ENCODE measurements at places on chromosomes 7 and 10. TPM values are rescaled to one million over a fixed set of nuclear protein-coding genes. Genes with fewer than 3 reads are reported as not detected.

AQP1 gene
- total RNA-seq: 32.5 TPM

SHOC2 gene
- total RNA-seq: 24.1 TPM

DNA sequence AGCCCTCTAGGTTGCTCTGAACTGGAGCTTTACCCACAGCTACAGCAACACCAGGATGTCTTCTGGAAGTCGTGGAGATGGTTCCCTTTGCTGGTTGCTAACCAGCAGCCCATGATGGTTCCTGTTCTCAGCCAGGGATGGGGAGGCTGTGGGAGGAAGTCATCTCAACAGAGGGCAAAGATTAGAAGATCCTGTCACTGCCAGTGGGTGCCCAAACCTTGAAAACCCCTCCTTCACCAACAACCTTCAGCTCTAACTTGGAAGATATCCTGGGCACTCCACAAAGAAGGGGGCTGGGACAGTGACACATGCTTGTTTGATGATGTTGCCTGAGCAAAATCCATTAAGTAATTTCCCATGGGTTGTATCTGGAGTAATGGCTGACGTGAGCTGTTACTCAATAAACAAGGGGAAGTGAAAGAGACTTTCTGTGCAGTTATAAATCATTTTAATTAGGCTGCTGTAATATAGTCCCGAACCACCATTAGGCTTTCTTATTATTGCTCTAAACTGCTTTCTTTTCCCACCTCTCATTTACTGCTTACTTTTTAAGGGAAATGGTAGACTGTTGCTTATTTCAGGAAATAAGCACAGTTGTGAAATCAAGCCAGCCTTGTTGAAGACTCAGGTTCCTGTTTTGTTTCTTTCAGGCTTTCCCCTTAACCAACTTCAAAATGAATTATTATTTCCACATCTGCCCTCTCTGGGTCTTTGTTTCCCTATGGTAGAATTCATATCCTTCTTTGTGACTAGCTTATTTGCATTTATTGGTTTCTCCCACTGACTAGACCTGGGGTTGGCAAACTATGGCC lies 124.8 kb downstream of the PPP1R17 start:
- H3K4me1 ChIP-seq: no peaks in the 10 kb centered on the region
- H3K27ac ChIP-seq: peak overlapping the region; percentile 49
- H3K4me3 ChIP-seq: no peak overlapping the region
- DNase-seq: peak; percentile 15

- no peak overlapping the region for H3K4me3 ChIP-seq
- peaks cover 5% of the 10 kb centered on the region for H3K27me3 ChIP-seq
- H3K36me3 ChIP-seq: peaks cover 13% of the 10 kb centered on the region
- no peak for DNase-seq
- peaks cover 14% of the 10 kb centered on the region for H3K4me1 ChIP-seq
Observed at GRCh38 chr7:128869944-128870285, 7.3 kb downstream of the ATP6V1F start.

DNA sequence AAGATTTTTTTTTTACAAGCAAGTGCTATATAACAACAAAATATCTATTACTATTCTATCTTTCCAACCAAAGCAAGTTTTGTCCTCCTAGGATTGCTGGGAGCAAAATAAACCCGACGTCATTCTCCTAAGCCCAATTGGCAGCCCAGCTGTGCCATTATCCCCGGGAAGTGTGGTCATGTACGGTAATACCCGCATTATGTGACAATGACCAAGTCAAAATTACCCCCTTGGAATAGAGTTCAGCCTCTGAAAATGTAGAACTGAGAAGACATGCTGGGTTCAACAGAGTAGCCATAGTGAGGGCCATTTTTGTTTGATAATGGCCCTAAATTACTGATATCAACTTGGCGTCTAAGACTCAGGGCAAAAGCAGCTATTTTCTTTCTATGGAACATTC lies 215.5 kb downstream of the LRRTM3 start:
- no peaks in the 10 kb centered on the region for H3K36me3 ChIP-seq
- no peaks in the 10 kb centered on the region for H3K27me3 ChIP-seq
- no peaks in the 10 kb centered on the region for H3K4me1 ChIP-seq
- DNase-seq: no peak
- H3K4me3 ChIP-seq: no peak overlapping the region
- H3K27ac ChIP-seq: no peak overlapping the region

DNA sequence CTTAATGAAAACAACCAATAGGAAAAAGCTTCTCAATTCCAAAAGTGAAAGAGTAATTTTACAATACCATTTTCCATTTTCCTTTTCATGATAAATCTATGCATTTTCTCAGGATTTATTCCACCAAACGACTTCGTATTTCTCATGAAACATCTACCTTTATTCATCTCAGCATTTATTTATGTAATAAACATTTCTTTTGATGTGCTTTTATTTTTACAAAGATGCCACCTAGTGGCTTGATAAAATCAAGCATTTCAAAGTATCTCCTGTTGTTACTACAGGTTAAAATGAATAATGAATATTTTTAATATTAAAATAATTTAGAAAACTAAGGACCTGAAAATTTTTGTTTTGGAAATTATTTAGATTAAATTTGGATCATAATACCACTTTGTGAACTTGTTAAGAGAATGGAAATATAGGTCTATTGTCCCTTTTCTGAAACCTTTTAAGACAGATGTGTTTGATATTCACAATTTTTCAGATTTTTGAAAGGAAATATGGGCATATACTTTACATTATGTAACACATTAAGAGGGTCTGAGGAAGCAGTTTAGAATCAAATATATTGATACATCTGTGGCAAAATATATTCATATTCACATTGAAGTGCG lies 2.7 kb upstream of the IQUB start:
- peaks cover 11% of the 10 kb centered on the region for H3K4me1 ChIP-seq
- no peaks in the 10 kb centered on the region for H3K27me3 ChIP-seq
- DNase-seq: no peak
- no peak overlapping the region for H3K27ac ChIP-seq
- H3K4me3 ChIP-seq: no peak overlapping the region
